ENCODE measurements at places on chromosomes 1 and 21.

- no peak for DNase-seq
Observed at GRCh38 chr1:221697923-221698425, 43.9 kb downstream of the DUSP10 start.

DNA sequence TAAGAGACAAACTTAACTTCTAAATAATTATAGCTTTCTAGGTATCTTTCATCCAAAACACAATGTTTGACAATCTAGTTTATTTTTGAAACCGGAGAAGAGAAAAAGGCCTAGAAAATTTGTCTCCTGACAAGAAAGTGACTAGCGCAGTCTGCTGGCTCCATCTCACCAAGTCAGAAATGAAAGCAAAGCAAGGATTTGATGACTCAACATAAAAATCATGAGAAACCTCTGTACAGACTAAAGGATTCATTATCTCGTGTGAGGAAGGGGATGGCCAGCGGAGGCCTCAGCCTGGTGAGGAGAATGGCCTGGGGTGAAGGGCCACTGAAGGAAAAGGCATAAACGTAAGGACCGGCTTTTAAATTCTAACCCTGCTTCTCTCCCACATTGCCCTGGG lies 20.0 kb upstream of the TSNAX start:
- no peak for DNase-seq

- peak; percentile 45 for DNase-seq
Observed at GRCh38 chr1:233614743-233615521, 1.0 kb downstream of the KCNK1 start.

- DNase-seq: no peak
Observed at GRCh38 chr1:99149952-99150351, 114.3 kb upstream of the PLPPR4 start.

DNA sequence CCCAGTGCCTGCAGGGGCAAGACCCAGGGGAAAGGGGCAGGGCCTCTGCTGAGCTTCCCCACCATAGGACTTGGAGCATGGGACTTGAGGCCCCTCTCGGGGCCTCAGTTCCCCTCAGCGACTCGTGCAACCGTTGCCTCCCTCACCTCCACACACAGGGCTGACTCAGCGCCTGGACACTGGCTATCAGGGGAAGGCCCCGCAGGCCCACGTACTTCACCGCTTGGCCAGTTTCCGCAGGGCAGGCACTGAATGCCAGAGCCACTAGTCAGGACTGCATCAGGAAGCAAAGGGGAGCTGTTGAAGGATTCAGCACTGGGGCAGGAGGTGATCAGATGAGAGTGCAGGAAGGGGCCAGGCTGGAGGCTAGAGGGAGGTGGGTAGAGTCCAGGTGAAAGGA lies 15.5 kb upstream of the FAM131C start:
- DNase-seq: no peak

GRCh38 chr21:44390886-44391285 lies 37.5 kb downstream of the TRPM2 start:
- DNase-seq: peak; percentile 7

DNA sequence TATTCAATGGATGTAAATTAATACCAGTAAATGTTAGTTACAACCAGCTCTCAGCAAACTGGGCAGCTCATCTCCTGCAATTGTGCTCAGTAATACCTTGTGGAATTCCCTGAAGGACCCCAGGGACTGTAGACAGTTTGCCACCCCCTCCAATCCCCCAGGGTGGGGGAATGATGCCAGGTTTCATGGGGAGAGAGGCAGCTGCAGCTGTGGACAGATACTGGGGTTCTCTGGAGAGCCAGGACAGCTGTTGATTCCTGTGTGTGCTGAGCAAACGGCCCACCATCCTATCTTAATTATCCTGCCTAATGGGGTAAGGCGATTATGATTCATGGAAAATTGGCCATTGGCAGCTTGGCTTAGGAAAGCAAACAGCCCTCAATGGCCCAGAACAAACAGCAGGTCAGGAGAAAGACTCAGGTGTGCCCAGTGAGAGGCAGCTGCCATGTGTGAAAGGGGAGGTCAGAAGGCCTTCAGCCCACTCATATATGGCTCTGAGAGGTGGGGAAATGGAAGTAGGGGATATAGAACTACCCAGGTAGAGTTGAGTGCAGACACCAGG lies 148.9 kb upstream of the CTTNBP2NL start:
- DNase-seq: no peak

- no peak for DNase-seq
Observed at GRCh38 chr1:112762541-112763500, 47.7 kb upstream of the PPM1J start.

DNA sequence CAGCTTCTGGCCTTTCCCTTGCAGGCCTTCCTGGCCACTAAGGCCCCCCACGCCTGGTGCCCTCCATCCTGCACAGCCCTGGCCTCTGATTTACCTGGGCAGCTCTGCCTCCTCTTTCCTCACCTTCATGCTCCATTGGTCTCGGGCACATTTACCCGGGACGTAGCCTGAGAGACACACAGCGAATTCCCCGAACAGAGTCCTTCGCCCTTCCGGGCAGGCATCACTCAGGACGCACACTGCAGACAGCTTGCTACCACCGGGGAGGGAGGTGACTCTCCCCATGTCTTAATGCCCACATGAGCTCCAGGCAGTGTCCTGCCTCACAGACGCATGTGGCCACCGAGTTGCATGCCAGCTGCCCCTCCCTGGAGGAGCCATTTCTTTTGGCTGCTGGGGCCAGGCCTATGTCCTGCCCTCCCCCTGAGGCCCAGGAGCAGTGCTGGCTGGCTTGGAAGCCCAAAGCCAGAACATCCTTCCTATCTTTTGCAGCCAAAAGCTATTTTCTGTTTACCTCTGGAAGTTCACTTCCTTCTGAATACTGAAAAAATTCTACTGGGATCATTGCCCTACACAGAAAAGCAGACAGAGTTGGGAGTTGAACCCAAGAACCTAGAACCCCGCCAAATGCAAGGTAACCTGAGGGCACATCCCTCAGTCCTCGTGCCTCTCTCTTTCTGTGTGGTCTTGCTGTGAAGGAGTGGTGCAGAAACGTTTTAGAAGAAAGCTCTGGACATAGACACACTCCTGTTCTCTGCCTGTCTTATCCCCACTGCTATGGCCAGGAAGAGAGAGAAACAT lies 209.5 kb downstream of the TOMM20 start:
- no peak for DNase-seq

DNA sequence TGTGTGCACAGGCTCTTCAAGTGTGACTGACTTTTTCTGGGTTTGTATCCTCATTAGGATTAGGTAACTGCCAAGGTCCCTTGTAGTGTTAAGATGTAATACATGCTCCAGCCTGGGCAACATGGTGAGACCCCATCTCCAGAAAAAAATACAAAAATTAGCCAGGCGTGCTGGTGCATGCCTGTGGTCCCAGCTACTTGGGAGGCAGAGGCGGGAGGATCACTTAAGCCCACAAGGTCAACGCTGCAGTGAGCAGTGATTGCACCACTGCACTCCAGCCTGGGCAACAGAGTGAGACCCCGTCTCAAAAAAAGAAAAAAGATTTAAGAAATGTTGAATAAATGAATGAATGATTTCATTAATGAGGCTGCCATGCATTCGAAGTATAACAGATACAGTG lies 15.1 kb downstream of the ZBTB17 start:
- DNase-seq: no peak

- no peak for DNase-seq
Observed at GRCh38 chr1:107748531-107748930, 216.4 kb downstream of the VAV3 start.

- no peak for DNase-seq
Observed at GRCh38 chr1:151211972-151212705, 13.8 kb downstream of the PIP5K1A start.

DNA sequence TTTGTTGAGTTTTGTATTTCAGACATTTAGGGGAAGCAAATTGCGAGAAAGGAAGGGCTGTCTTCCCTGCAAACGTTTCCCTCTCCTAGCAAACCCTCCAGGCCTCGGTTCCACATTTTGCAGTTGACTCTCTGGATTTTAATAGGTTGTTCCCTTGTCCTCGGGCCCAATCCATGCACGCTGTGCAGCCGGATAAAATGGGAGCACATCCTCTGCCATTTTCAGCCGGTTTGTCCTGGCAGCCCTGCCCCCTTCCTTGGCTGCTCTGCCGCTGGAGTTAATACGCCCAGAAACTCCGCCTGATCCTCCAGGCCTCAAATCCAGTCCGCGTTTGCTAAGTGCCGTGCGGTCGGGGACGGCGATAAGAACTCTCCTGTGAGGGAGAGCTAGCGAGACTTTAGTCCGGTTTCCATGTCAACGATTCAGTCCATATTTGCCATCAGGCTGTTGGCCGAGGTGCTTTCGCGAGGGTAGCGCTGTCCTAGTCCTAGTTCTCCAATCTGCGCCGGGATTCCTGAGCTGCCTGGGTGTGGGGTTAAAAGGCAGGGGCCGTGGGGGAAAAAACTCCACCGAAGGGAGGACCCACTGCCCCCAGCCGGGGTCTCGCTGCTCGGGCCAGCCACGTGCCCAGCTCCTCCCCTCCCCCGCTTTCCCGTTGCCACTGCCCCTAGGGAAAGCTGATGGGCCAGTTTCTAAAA lies 2.9 kb upstream of the ARID1A start:
- peak; percentile 90 for DNase-seq

DNA sequence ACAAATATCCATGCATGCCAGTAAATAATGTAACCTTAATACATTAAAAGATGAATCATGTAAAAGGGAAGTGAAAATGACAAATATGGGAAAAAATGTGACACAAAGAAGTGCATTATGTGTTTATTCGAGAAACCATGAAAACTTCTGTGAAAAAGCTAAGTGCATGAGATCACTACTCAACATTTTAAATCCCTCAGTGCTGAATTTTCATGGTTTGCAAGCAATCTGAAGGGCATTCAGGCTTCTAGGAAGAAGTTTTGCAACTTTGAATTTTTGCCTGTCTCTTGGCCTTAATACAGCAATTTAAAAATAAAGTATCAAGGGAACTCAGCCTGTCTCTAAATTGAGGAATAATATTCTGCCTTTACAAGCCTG lies 78.2 kb downstream of the MAP3K7CL start:
- peak; percentile 26 for DNase-seq

GRCh38 chr1:15758343-15758931 lies at the start of gene FBLIM1:
Gene FBLIM1 (plus strand): TSS chr1:15758795. CDS start chr1:15764984, 6,189 bp downstream.
- DNase-seq: no peak

GRCh38 chr1:231240531-231240882 lies 505 bp upstream of the GNPAT start:
- DNase-seq: no peak

DNA sequence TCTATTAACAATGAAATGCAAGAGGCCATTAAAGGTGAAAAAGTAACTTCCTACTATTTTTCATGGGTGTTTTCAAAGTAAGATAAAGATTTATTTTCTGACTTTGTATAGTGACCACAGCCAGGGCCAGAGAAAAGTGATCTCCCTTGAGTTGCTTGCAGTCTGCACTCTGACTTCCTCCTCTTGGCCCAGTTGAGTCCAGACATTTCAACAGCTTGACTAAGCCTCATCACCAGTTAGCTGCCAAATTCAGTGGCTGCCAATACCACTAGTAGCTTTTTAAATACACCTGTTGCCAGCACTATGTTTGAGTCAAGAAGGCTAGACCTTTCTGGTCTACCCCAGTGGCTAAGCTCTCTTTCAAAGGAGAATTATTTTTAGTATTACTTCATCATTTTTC lies 3.7 kb upstream of the NEK7 start:
- no peak for DNase-seq

GRCh38 chr1:194273660-194274059 lies 1087.2 kb upstream of the B3GALT2 start:
- no peak for DNase-seq

DNA sequence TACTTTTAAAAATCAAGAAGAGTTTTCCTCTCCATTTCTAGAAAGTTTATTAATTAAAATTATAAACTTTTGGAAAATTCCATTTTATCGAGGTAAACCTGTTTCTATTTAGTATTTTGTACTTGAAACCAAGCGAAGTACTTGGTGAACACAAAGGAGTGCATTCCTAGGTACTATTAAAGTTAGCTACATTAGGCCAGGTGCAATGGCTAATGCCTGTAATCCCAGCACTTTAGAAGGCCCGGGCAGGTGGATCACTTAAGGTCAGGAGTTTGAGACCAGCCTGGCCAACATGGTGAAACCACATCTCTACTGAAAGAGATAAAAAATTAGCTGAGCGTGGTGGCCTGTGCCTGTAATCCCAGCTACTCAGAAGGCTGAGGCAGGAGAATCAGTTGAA lies 292.2 kb downstream of the NTNG1 start:
- DNase-seq: no peak

DNA sequence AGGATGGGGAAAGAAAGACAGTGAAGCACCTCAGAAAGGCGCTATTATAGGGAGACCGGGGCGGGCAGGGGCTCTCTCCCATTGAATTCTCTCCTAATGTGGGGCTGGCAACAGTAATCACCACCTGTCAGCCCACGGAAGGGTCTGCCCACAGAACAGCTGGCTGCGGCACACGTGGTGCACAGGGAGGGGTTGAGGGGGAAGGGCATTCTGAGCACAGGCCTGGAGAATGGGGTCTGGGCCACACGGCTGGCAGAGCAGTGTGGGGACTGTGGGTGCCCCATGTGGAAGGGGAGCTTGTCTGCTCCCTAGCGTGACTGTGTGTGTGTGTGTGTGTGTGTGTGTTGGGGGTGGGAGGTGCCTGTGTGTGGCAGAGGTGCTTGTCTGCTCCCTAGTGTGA lies 4.1 kb downstream of the OLFML3 start:
- DNase-seq: no peak
